ENCODE measurements at places on chromosomes 4 and X.

- DNase-seq: no peak
These were observed 19.2 kb downstream of the RASGEF1B start for GRCh38 chr4:81452452-81453006.

- no peak for DNase-seq
These were observed 28.3 kb upstream of the SERTM2 start for GRCh38 chrX:111483135-111483534.

DNA sequence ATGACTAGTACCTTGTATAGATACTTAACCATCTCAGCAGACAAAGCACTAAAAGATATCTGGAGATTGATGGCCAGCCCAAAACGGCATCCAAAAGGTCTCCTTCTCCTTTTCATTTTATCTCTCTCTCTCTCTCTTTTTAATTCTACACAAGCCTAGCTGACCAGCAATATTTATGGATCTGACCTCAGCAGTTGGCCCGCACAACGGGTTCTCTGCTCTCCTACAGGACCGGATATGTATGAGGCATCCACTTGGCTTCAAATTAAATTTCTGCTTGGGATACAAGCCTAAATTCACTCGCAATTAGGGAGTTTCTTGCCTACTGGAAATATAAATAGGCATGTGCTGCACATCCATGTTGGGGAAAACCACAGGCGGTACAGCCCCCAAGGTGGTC is 22.5 kb upstream of the CT55 start:
- no peak for DNase-seq

DNA sequence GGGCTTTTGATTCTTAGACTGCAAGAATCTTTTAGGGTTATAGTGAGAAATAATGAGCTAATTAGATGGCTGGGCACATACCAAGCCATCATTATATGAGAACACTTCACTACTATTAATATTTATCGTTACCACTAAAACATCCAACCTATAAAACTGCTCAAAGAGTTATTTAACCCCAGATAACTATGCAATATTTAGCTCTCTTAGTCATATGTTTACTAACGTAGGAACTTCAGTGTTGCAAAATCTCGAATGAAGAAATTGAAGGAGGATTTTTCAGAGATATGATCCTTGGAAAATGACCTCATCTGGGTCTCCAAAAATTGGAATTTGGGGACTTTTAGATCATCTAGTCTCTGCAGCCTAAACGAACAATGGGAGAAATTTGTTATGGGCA is 265.0 kb upstream of the RPS6KA3 start:
- DNase-seq: no peak

- no peak for DNase-seq
These were observed 150.8 kb downstream of the STIM2 start for GRCh38 chr4:27011401-27011800.
